Uterus (tissue), 4 donors: ENCODE measurements at places on chromosomes 12 and 14. TPM values are rescaled to one million over a fixed set of nuclear protein-coding genes. Genes with fewer than 3 reads are reported as not detected.

DNA sequence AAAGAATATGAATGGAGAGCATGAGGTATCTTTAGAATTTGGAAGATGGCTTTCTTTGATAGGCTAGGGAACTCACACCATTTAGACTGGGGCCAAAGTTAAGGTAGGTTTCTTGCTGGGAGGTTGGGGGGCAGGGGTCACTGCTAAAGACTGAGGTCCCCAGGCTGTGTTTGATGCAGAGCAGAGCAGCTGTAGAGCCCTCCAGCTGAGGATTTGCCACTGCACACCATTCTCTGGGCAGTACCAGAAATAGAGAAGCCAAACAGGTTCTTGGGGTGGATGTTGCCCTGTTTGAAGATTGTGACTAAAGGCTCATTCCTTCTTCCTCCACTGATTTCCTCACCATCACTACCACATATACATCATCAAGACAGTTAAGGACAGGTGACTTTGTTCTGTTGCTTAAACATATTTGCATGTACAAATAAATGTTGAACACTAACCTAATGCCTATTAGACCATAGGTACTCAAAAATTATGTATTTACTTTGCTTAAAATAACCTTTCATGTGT lies 7.9 kb downstream of the NTF3 start:
- no peak for DNase-seq
- H3K4me1 ChIP-seq: no peaks in the 10 kb centered on the region
- H3K27me3 ChIP-seq: no peaks in the 10 kb centered on the region
- no peak overlapping the region for H3K4me3 ChIP-seq

Gene DAO
- not detected for total RNA-seq

- no peak overlapping the region for H3K4me3 ChIP-seq
- no peaks in the 10 kb centered on the region for H3K4me1 ChIP-seq
- no peaks in the 10 kb centered on the region for H3K27me3 ChIP-seq
- H3K27ac ChIP-seq: no peak overlapping the region
- DNase-seq: no peak
These were observed 166.6 kb upstream of the BCL2L14 start for GRCh38 chr12:11904124-11904523.

- no peaks in the 10 kb centered on the region for H3K4me1 ChIP-seq
- H3K36me3 ChIP-seq: no peaks in the 10 kb centered on the region
- no peak for DNase-seq
- H3K27ac ChIP-seq: peak overlapping the region; percentile 42
- no peaks in the 10 kb centered on the region for H3K27me3 ChIP-seq
- no peak overlapping the region for H3K4me3 ChIP-seq
These were observed 2.7 kb downstream of the PCNX4 start for GRCh38 chr14:60094306-60094897.

- no peak for DNase-seq
- H3K4me1 ChIP-seq: no peaks in the 10 kb centered on the region
- peak overlapping the region; percentile 24 for H3K27ac ChIP-seq
- H3K4me3 ChIP-seq: no peak overlapping the region
- H3K36me3 ChIP-seq: no peaks in the 10 kb centered on the region
- H3K27me3 ChIP-seq: no peaks in the 10 kb centered on the region
These were observed 38.5 kb downstream of the RIN3 start for GRCh38 chr14:92552066-92552465.

DNA sequence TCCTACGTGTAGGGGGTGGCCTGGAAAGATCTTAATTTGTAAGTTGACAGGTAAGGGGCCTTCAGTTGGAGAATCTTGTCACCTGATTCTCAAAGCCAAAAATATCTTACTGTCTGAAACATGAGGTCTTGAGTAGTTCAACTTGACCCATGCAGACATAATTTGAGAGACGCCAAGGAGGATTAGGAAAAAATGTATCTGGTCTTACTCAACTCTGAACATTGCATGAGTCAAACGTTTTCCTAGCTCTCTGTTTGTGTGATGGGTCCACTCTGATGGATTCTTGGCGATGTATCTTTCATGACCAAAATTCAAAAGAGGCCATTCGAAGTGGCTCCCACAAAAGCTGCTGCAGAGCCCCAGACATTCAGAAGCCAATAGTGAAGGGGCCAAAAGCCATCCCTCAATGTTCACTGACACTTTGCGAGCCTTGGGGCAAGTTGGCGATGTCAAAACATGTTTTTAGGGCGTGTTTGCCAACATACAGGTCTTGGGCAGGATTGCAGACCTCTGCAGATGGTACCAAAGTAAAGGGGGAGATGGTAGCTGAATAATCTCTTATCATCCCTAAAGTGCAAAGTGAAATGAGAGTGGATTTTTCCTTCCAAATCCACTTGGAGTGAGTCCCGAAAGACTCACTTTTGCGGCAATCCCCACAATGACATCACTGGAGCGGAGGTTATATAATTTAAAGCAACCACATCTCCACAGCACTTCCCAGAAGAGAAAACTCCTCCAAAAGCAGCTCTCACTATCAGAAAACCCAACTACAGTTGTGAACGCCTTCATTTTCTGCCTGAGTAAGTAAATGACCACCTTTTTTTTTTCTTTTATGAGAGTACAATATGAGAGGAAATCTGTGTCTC lies at the start of gene BDKRB1:
TSS of gene BDKRB1 (plus strand) at position 710 of the 866 bp plus-strand sequence. CDS start 7,473 bp downstream, outside the sequence.
- peaks cover 4% of the 10 kb centered on the region for H3K4me1 ChIP-seq
- no peak within 1 kb of the TSS for H3K4me3 ChIP-seq
- DNase-seq: no peak

Gene MMP14
- total RNA-seq: 233 TPM
